GM12864 (cell line): ENCODE measurements at places on chromosomes 12 and 14.

DNA sequence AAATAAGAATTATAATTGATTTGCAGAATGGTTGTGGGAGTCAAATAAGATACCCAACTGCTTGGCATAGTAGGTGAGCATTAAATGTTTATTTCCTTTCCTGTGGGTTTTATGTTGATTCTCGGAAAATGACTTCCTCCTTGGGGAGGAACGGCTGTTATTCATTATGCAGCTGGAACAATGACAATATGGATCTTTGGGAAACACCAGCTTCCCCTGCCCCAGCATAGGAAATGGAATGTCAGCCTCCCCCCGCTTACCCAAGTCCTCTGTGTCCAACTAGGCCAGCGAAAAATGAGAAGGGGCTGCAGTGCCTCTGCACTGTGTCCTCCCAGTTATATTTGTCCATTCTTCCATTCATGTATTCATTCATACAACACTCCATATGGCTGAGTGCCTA lies 11.7 kb upstream of the CCDC177 start:
- DNase-seq, result no peak

GRCh38 chr12:6376079-6376869 lies 911 bp upstream of the SCNN1A start:
- DNase-seq, result no peak

GRCh38 chr12:53482626-53483168 lies 16.6 kb downstream of the MAP3K12 start:
- DNase-seq, result no peak

DNA sequence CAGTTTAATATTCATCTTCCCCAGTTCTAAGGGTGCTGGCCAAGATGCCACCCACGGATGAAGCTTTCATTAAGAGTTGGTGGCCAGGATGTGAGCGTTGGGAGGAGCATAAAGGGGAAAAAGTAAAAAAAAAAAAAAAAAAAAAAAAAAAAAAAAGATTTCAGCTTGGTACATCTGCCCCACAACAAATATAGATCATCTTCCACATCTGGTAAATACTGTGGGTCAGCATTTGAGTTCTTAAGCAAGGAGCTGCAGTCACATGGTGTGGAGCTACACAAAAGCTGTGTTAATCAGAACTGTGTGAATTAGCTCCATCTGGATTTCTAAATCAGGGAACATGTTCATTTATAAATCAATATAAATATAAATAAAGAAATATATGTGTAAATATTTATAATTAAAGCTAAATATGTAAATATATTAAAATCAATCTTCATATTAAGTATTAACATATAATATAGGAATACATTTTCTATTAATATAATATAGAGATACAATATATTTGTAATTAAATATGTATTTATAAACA lies 262.3 kb downstream of the NUAK1 start:
- no peak for DNase-seq

DNA sequence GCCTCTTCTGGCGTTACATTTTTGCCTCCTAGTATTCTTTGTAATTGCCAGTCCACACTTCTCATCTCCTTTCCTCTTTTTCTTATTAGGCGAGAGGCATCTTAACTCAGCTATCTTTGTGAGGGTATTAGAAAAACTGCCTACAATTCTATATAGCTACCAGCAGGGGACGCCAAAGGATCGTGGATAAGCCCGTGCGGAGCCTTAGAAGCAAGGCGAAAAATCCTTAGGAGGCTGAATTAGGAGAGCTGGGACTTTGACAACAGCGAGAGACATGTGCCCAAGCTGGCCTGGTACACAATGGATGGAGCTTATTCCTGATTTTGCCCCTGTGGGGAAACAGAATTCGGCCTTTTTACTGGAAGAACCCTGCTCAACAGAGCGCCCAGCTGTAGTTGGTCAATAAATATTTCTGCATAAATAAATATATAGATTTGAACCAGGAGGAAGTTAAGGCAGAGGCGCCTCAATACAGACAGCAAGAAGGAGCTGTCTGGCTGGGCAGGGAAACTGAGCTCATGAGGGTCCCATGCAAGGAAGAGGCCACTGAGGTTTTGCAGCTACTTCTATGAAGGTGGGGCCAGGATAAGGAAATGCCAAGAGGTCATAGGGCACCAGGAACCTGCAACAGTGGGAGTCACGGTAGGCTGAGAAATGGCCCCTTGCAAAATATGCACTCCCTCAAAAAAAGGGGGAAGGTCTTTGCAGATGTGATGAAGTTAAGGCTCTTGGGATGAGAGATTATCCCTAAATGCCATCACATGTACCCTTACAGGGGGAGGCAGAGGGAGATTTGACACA lies 14.6 kb upstream of the RBM19 start:
- DNase-seq, result peak; percentile 26

GRCh38 chr14:77011245-77011644 lies 17.3 kb downstream of the IRF2BPL start:
- DNase-seq, result no peak

DNA sequence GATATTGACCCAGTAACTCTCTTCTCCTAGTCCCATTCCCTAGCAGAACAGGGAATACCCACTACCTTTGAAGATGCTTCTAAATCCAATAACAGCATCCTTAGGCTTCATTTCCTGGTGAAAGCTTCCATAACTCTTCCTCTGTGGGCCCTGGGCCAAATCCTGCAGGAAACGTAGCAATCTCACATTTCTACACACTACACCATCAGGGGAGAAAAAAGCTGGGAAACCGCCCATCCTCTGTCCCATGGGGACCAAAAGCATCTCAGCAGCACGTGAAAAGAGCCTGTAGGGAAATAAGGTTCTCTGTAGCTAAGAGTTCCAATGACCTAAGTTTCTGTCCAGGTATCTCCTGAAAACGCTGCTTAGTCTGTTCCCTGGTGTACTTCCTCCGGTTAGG lies 340.2 kb downstream of the DPF3 start:
- DNase-seq, result no peak

- no peak for DNase-seq
Measured at GRCh38 chr14:21455592-21455911, 371 bp downstream of the CHD8 start.

DNA sequence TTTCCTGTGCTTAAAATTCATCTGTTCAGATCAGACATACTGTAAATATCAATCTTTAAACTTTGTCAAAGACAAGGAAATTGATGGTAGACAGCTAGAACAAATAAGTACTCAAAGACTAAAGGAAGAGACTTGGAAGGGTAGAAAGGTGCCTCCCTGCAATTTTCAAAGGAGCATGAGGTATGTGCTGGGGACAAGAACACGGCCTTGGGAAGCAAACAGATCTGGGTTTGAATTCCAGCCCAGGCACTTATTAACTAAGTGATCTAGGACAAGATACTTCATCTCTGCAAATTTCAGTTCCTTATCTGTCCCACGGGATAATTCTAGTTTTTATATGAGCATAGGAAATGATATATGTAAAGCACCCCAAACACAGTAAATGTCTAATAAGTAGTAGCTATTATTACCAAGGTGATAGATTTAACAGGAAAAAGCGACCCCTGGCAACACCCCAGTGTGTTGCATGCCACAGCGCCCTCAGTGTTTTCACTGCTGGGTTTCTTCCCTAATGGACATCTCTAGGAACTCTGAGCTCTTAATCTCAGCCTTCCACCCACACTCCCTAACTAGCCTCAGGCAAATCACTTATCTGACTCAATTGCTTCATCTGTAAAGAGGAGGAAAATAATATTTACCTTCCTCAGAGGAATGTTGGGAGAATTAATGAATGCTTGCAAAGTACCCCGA lies 44.7 kb upstream of the BMP4 start:
- no peak for DNase-seq

DNA sequence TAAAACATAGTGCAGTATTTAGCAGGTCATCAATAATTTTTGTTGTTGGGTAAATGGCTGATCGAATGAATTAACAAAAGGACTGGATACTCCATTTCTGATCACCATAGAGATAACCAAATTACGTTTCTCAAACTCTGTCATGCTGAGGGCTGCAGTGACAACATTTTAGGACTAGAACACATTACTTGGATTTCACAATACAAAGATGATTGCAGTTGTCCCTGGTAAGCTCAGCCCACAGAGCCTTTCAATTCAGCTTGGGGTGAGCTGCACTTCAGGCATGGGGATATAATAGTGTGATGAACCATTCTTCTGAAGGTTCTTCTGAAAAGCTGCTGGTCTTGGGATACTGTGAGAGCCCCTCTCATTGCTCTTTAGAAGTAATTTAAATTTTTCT lies 74.3 kb downstream of the FAR2 start:
- DNase-seq, result no peak

DNA sequence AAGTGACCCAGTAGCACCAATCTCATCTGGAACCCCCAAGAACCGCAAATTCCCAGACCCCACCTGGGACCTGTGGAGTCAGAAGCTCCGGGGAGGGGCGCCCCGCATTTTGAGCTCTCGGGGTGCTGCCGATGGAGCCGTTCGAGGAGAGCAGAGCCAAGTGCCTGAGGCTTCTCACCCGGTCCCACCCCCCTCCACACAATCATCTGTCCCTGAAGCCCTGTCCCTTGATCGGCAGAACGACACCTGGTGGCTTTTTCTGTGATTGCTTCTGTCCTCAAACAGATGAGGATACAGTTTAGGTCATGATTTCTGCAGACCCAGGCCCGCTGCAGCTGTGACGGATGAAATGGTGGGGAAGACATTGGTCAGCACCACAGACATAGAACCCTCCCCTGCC lies 74.7 kb downstream of the NOC4L start:
- no peak for DNase-seq

- no peak for DNase-seq
Measured at GRCh38 chr12:76101739-76102385, 17.4 kb upstream of the NAP1L1 start.

GRCh38 chr14:67464377-67464776 lies 24.1 kb downstream of the TMEM229B start:
- DNase-seq, result no peak

DNA sequence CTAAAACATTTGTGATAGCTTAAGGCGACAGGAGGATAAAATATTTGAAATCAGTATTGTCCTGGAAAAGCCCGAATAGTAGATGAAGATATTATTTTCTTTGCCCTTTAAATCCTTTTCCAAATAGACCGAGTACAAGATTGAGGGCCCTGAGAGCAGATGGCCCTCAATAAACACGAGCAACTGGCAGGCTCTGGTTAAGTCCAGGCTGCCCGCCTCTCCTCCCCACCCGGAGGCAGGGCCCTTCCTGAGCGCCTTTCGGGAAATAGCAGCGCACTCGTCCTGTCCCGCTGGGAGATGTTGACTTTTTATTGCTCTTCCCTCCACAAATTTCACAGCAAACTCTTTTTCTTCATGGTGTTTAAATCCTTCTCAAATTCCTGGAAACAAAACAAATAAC lies 50.8 kb upstream of the MAX start:
- no peak for DNase-seq

DNA sequence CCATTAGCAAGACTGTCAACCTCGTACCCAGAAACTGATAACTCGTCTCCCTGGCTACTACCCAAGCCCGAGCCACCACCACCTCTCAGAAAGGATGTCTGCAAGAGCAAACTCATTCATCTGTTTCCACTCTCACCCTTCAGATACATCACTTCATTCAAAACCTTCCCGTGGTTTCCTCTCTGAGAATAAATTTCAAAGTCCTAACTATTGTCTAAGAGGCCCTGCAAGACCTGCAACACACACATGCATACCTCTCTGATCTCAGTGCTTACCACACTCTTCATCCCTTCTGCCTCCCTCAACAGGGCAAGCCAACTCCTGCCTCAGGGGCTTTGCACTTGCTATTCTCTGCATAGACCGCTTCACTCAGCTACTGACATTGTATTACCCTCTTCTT lies 40.6 kb downstream of the PPP1R13B start:
- no peak for DNase-seq

GRCh38 chr12:113990250-113991223 lies 24.4 kb upstream of the RBM19 start:
- no peak for DNase-seq

- no peak for DNase-seq
Measured at GRCh38 chr12:85279449-85280164, 413 bp upstream of the ALX1 start.

DNA sequence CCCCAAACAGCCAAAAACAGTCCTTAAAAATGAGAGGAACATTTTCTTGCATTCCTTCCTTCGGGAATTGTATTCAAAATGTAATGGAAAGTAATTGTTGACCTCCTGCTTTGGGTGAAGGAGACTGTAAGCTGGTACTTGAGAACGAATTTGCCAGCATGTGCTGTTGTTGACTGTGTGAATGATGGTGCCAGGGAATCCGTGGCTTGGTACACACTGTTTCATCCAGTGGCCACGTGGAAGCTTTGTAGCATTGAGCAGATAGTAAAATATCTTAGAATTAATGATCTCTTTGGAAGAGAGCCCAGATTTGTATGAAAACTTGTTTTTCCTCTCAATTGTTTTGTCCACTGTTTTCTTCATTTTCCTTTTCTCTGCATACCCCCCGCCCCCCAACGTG lies 1.7 kb downstream of the ASCL4 start:
- DNase-seq, result no peak

- DNase-seq, result no peak
Measured at GRCh38 chr12:33222357-33222756, 217.3 kb downstream of the SYT10 start.

- no peak for DNase-seq
Measured at GRCh38 chr12:73445658-73446324, 1091.8 kb upstream of the ATXN7L3B start.

GRCh38 chr12:48980389-48980952 lies 2.3 kb downstream of the WNT1 start:
- DNase-seq, result no peak

DNA sequence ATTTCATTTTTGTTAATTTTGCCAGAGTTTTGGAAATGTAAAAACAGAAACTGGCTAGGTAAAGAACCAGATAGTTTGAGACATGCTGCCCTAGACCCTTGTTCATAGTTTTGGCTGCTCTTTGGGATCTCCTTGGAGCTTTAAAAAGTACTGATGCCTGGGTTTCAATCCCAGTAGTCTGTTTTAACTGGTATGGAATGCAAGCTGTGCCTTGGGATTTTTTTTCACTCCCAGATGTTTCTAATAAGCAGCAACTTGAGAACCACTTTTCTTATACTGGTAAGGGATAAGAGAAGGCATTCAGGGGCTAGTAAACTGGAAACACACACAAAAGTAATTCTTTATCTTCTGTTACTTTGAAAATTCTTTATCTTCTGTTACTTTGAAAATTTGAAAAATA lies 18.8 kb downstream of the SLC35F4 start:
- DNase-seq, result no peak

GRCh38 chr12:128286970-128287369 lies 20.0 kb downstream of the TMEM132C start:
- no peak for DNase-seq

DNA sequence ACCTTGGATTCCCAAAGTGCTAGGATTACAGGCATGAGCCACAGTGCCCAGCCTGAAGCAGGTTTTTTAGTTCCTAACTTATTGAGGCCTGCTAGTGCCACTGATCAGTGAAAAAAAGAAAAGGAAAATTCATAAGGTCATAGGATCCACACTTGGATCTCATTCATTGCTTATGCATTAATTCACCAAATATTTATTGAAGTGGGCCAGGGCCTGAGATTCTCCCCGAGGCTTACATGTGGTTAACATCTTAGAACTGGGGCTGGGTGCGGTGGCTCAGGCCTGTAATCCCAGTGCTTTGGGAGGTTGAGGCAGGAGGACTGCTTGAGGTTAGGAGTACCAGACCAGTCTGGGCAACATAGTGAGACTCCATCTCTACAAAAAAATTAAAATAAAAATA lies 29.5 kb upstream of the MAP1LC3B2 start:
- no peak for DNase-seq

GRCh38 chr14:37813732-37814131 lies 218.3 kb downstream of the TTC6 start:
- DNase-seq, result no peak

GRCh38 chr12:65106948-65107347 lies 14.2 kb downstream of the WIF1 start:
- DNase-seq, result no peak

GRCh38 chr14:84937449-84937848 lies 592.5 kb upstream of the FLRT2 start:
- no peak for DNase-seq
